NCI-H69 (cell line): ENCODE measurements at places on chromosomes 16 and 17.

DNA sequence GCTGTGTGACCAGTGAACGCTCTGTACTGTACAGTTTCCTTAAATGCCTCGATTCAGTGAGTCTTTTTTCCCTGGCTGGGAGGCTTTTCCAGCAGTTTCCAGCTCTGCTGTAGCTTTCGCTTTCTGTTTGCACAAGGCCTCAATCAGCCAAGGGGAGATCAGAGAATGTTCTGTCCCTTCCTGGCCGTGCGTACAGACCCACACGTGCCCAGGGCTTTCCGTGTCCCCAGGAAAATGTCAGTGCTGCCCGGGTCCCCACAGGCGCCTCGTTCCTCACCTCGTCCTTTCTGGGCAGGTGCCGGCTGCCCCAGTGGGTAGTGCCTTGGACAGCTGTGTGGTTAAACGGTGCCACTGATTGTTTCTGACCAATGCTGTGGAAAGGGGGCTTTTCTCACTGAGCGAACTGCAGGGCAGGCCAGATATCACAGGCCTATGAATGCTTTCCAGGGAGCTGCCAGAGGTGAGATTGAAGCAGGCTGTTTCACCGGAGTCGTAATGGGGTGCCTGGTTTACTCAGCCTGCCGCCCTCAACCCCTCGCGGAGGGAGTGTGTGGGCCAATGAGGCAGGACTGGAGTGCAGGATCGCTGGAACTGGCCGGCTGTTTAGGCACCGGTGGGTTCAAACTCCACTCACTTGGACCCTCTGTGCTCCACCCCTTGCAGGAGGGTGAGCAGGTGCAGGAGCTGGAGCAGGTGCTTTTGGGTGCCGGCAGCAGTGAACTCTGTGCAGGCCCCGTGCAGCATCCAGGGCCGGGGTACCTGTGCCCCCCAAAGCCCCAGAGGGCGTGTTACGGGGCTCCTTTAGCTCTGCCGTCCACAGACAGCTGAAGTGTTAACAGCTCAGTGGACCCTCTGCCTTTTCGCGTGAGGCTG is 44.4 kb downstream of the ZNF778 start:
- no peak for DNase-seq

DNA sequence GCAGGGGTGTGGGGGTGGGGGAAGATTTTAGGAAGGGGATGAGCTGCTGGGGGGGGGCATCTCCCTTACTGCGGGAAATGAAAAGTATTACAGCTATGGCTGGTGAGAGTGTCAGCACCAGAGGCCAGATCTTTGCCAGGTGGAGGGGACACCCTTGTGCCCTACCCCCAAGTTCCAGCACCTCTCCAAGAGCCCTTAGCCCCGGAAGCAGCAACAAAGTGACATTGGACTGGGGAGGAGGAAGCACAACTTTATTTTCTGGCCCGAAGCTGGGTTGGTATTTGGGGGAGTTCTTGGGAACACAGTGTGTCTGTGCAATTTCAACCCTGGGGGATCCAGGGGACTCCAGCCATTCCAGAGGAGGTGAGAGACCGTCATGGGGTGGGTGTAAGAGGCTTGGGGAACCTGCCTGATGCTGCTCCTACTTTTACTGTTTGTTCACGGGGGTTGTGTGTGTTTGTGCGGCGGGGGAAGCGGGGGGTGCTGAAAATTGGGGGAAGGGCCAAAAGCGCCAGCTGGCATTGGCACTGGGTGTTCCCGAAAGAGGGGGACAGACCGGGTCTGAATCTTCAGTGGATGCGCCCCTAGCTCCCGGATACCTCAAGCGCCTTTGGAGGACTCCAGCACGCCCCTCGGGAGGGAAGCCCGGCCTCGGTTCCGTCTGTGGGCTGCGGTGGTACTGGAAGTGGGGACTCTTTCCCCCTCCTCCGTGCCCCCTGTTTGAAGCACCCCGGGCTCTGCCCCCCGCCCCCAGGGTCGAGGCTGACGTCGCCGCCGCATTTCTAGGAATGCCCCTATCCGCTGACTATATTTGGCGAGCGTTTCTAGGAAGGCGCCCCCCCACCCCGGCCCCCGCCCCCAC is 230.3 kb downstream of the MRTFB start:
- peak; percentile 27 for DNase-seq

DNA sequence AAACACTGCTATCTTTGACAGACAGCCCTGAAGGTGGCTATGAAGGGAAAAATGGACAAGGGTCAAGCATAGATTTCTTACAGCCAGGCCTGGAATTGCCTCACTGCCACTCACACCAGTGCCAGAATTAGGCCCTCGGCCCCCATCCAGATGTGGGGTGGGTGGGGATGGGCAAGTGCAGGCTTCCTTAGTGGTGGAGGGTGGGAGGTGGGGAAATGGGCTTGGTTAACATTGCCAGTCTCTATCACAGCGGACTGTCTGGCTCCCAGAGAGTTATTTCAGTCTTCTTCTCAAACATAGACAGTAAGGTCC is 24.9 kb downstream of the B9D1 start:
- DNase-seq = no peak

GRCh38 chr16:82011199-82011641 is at the start of gene SDR42E1:
TSS of gene SDR42E1 (minus strand) at chr16:82011470. CDS start at chr16:82000858, 10,612 bp downstream.
- peak; percentile 90 for DNase-seq

- DNase-seq = no peak
These were observed 11.2 kb upstream of the NGFR start for GRCh38 chr17:49483599-49484509.
